ENCODE measurements at places on chromosomes 16 and 17.

- DNase-seq = no peak
Measured at GRCh38 chr17:15341385-15341849, at the start of gene TEKT3. TEKT3 (minus strand) TSS chr17:15341597; CDS start chr17:15331585, 10,012 bp downstream.

DNA sequence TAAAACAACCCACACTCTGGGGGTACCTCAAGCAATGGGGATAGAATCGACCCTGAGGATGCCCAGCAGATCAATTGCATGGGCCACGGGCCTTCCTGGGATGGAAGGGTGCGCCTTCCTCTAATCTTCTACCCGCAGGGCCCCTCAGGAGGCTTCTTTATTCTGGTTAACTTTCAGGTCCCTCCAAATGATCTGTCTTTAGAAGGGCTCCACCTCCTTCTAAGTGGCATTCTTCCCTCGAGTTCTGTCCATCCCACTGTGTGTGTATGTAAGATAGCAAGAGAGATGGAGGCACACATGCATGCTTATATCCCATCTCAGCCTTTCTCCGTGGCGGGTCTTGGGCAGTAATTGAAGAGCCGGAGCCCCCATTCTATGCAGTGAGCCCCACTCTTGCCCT, 125.7 kb downstream of the MRM1 start:
- no peak for DNase-seq

DNA sequence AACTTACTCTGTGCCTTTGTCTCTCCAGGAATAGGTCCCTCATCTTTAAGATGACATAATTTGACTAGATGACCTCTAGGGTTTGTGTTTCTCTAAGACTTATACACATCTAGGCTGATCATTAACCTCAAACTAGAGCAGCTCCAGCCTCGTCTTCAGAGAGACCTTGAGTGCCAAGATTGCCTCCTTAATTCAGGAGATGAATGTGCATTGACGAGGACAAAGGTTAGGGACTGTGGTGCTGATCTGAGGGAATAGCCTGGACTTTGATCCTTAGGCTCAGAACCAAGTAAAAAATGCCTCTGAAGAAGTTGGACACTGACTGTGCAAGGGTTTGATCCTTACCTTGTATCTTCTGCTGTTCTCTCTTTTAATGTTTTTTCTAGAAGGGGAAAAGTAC, 17.2 kb upstream of the ASIC2 start:
- no peak for DNase-seq

DNA sequence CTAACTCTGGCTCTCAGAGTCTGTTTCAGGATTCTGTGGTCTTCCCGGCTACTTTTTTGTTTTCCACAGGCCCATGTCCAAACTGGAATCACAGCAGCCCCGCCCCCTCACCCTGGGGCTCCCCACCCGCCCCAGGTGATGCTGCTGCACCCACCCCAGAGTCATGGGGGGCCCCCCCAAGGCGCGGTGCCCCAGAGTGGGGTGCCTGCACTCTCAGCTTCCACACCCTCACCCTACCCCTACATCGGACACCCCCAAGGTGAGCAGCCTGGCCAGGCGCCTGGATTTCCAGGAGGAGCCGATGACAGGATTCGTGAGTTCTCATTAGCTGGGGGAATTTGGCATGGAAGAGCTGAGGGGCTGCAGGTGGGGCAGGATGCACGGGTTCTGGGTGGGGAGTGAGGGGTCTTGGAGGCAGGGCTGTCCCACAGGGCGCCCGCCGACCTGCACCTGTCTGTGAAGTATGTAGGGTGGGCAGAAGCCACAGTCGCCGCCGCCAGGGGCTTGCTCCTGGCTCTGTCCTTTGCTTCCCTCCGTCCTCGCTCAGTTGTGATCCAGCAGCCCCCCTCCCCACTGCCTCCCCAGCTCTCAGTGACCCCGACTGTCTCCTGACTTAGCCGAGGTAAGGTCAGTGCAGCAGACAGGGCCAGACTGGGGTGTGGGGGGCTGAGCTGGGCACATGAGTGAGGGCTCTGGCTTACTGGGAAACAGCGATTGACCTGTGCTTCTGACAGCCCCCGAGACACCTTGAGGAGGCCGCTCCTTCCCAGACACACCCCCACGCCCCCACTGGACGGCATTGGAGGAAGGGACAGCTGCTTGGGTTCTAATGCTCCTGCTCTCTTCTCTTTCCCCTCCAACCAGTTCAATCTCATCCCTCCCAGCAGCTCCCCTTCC, 10.0 kb downstream of the TUFM start:
- no peak for DNase-seq

All from cerebellar nuclear complex (tissue), 1 donor.